ENCODE measurements at places on chromosomes 11 and 22.

GRCh38 chr22:38614332-38615063, 41.7 kb downstream of the FAM227A start:
- DNase-seq: no peak

DNA sequence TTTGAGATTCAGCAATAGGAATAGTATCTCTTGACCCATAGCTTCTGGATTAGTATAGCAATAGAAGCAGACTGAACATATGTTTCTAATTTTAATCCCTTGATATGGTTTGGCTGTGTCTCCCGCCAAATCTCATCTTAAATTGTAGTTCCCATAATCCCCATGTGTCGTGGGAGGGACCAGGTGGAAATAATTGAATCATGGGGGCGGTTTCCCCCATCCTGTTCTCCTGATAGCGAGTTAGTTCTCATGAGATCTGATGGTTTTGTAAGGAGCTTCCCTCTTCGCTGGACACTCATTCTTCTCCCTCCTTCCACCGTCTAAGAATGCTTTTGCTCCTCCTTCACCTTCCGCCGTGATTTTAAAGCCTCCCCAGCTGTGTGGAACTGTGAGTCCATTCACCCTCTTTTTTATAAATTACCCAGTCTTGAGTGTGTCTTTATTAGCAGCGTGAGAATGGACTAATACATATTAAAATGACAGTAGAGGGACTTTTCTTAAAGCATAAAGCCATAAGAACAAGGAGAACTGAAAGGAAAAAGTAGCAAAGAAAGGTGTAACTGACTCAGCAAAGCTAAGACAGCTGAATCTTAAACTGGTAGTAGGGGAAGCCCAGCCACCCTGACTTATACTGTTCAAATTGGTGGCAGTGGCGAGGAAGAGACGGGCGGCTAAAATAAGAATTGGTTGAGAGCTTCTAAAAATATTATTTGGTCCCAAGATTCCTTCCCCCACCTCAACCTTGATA, 20.3 kb upstream of the SLN start:
- no peak for DNase-seq

GRCh38 chr22:19275919-19276600, 15.5 kb downstream of the CLTCL1 start:
- DNase-seq: no peak

- DNase-seq: no peak
These were observed 439 bp downstream of the LMO1 start for GRCh38 chr11:8263109-8263768.

- no peak for DNase-seq
These were observed 596.0 kb downstream of the INSC start for GRCh38 chr11:15710580-15711275.

GRCh38 chr22:35215993-35216392, 41.3 kb upstream of the HMGXB4 start:
- DNase-seq: no peak

DNA sequence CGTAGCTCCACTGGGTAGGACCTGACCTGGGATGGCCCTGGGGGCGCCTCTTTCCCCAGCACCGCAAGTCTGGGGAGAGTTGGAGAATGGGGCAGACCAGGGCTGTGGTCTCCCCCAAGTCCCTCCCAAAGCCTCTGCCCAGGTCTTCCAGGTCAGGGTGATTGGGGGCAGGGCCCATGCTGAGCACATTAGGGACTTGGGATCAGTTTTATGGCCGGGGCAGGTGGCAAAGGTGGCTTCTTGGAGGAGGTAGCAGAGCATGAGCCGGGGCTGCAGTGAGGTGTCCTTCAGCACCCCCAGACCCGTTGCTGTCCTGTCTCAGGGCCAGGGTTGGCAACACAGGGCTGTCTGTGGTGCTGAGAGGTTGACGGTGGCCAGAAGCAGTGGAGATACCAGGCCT, 6.0 kb downstream of the RELT start:
- no peak for DNase-seq

DNA sequence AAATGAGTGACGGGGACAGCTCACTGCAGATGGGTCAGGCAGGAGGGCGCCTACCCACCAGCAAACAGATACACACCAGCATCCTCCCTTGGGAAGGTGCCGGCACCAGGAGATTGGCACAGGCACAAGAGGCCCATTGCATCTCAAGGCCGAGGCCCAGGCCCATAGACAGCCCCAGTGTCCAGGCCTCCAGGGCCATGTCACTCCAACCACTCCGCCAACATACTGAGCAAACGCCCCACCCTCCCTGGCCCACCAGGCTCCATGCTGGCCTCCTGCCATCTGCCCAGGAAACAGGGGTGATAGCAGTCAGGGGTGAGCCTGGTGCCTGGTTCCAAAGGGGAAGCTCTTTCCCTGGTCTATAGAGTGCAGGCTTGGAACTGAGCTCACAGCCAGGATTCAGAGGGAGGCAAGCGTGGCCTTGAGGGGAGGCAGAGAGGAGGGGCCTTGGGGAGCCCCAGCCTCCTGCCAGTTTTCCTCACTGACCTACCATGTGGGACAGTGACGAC, 34.7 kb downstream of the PISD start:
- DNase-seq: no peak

GRCh38 chr22:41023299-41023623, 69.1 kb upstream of the EP300 start:
- no peak for DNase-seq

DNA sequence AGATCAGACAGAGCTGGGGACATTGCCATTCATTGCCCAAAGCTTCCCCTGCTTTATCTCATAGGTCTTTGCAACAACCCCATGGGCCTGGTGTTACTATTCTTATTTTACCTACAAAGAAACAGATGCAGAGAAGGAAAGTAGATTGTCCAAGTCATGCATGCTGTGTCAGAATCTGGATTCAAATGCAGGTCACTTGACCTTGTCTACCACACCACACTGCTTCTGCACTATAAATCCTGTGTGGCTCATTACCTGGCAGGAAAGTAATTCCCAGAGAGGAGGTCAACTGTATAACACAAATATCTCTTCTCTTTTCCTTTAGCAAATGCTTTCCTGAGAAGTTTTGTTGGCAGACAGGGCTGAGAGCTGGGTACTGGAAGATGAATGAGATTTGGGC, 18.5 kb downstream of the PLEKHB1 start:
- no peak for DNase-seq

DNA sequence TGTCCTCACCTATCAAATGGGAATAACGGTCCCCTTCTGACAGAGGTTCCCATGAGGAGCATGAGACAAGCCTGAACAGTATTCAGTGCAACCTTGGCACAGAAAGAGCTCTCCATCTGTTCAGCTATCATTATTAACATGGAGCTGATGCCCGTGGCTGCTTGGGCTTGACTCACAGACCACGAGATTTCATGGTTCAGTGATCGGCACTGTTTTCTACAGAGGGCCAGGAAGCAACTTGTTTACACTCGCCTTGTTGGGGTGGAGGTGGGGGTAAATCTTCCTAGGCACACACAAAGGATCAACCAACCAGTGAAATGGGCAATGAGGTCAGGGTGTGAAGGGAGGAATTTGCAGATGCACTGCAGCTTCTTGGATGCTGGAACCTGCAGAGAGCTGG, 88.2 kb downstream of the CWC15 start:
- DNase-seq: no peak

DNA sequence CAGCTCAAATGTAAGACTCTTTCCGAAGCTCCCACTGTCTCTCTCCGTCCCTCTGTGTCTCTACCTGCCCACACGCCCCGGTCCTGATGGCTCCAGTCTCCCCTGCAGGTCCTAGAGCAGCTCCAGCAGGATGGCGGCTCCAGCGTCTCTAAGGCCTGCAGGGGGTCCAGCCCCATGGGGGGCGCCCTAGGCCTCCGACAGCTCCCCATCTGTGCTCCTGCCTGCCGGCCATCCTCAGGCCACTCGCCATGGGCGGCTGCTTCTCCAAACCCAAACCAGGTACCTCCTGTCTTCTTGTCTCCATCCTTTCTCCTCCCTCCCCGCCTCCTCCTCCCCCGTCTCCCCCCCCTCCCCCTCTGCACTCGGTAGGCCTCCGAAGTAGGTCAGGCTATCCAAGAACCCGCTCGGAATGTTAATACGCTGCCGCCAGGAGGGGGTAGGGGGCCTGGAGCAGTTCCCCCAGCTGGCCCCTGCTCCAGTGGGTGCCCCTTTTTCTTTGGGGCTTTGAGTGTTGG, 699 bp downstream of the AIFM3 start:
- no peak for DNase-seq

DNA sequence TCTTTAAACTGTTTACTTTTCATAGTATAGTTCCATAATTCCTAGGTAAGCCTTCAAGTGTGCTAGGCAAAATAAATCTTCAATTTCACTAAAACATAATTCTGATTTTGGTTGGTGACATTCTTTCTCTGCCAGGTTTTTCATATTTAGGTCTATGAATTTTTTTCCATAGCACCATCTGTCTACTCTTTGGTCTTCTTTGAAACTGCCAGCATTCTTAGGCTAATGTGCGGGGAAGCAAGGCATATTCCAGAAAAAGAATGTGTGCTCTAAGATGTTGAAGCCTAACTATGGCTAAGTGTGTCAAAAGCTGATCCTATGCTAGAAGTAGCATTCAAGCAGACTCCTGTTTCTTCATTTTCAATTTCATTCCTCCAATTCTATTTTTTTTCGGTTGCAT, 213.9 kb upstream of the C11orf87 start:
- no peak for DNase-seq

DNA sequence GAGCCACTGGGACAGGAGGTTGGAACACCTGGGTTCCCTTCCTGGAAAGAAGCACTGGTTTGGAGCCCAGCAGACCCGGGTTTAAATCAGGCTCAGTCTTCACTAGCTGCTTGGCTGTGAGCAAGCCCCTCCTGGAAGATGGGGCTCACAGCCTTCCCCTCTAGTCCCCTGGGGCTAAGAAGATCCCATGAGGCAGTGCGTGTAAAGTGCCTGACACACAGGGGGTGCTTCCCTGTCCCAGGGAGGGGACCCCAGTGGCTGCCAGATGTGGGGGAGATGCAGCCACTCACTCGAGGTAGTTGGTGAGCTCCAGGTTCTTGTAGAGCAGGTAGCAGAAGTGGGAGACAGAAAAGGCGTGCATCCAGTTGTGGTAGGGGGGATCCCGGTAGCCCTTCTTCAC, 93.2 kb downstream of the PDE2A start:
- no peak for DNase-seq

- no peak for DNase-seq
These were observed 27.4 kb downstream of the RPL3 start for GRCh38 chr22:39292031-39292462.

GRCh38 chr11:22161489-22161888, 31.4 kb upstream of the ANO5 start:
- no peak for DNase-seq

- DNase-seq: no peak
These were observed 12.6 kb upstream of the UPB1 start for GRCh38 chr22:24482575-24482974.

DNA sequence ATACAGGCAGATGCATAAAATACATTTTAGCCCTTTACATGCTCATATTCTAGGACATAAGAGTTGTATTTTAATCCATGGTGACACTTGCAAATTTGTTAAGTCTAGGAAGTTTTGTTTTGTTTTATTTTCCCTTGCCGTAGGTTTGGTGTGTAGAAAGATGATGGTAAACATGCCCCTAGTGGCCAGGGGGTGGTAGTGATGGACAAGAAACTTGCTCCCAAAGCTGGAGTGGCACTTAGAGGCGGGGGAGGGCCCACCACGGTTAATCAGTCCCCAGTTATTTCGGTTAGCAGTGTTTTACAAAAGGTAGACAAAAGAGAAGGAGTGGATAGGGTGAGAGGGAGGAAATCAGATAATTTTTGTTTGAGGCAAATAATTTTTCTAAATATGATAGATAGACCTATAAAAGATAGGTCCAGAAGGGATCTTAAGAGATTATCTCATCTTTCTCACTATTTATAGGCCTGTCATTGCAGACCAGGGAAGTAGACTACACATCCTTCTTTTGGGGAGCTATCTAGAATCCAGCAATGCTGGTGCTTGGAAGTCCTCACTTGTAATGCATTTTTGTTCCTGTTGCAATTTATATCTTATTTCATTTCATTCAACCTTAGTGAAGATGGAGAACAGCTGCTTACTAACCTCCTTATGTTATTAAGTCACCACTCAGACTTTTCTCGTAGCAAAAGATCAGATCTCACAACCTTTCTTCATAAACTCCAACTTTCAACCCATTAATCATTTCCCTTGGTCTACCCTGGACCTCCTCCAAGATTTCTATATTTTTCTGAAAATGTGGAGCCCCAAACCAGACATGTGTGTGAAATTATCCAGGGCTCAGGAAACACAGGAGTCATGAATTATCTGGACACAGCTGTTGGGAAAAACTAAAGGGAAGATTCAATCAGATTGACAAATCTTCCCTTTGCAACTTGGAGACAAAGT, 5.9 kb upstream of the BDNF start:
- DNase-seq: no peak

DNA sequence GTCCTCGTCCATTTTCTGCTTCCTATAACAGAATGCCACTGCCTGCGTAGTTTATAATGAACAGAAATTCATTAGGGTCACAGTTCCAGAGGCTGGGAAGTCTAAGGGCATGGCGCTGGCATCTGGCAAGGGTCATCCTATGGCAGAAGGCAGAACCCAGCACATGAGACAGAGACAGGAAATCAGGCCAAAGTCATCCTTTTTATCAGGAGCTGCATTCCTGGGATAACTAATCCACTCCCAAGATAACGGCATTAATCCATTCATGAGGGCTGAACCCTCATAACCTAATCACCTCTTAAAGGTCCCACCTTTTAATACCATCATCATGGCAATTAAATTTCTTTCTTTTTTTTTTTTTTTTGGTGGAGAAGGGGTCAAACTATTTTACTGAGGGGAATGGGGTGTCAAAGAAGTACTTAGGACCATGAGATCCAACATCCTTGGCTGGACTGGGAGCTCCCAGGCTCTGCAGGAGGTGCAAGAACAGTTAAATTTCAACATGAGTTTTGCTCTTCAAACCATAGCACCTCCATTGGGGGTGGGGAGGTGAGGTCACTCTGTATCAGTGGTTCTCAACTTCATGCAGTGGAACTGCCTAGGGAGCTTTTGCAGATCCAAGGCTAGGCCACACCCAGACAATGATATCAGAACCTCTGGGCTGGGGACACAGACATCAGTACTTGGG, 4.4 kb downstream of the TMEM109 start:
- no peak for DNase-seq

- DNase-seq: no peak
These were observed at the start of gene GALNT18 for GRCh38 chr11:11621573-11622339. Gene GALNT18, minus strand, starts transcription at chr11:11622005.

GRCh38 chr11:134032043-134032442, 36.8 kb upstream of the JAM3 start:
- no peak for DNase-seq

- no peak for DNase-seq
These were observed 79.9 kb downstream of the GRAMD1B start for GRCh38 chr11:123509737-123510578.

- no peak for DNase-seq
These were observed 11.0 kb downstream of the TP53AIP1 start for GRCh38 chr11:128931668-128932067.

GRCh38 chr11:68191661-68192579, 21.2 kb downstream of the KMT5B start:
- DNase-seq: no peak

GRCh38 chr11:76837696-76838677, 22.7 kb upstream of the ACER3 start:
- no peak for DNase-seq

Data from esophagus squamous epithelium (tissue), 5 donors.